ENCODE measurements at places on chromosomes 5 and 9.

- no peak for DNase-seq
Measured at GRCh38 chr5:9390113-9390512, 155.8 kb downstream of the SEMA5A start.

- DNase-seq = no peak
Measured at GRCh38 chr9:8762479-8763085, 963.0 kb upstream of the DMAC1 start.

DNA sequence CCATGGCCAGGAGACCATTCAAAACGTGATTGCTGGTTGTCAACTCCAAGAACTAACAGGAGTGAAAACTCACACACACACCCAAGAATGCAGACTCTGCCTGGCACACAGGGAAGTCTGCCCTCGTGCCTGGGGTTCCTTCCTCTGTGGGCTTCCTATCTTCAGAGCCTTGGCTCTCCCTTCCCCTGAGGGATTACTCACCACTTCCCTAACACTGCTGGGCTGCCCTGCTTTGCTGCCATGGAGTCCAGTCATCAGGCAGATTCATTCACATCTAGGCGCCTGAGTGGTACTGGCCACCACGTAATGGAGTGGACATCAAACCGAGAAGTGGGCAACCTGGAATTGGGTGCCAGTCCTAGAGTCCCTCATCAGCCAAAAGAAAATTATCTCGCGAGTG lies 76.4 kb upstream of the PRSS3 start:
- peak; percentile 52 for DNase-seq

DNA sequence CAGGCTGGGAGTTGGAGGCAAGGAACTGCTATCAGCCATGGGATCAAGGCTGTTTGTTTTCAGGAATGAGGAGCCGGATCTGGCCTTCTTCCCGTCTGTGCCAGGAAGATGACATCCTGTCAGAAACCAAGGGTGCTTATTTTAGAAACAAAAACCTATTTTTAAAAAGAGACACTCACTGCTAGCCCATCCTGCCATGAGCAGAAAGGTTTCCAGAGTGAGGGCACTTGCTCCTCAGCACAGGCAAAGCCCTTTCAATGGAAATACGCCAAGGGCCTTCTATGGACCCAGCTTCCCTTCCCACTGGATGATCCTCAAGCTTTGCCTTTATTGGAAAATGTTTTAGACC lies 132.6 kb upstream of the FSTL4 start:
- no peak for DNase-seq

DNA sequence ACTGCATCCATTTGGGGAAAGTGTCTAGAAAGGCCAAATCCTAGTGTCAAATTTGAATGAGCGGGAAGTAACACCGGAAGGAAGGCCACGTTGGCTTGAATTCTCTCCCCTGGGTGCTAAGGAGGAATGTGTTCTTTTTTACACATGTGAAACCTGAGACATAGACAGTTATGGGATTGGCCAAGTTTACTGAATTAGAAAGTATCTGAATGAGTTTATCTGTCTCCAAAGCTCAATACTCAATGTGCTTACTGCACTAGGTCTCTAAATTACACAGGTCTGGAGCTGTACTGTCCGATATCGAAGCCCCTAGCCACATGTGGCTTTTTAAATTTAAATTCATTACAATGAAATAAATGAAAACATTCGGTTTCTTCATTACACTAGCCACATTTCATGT lies 6.0 kb downstream of the DMRT1 start:
- DNase-seq = no peak

DNA sequence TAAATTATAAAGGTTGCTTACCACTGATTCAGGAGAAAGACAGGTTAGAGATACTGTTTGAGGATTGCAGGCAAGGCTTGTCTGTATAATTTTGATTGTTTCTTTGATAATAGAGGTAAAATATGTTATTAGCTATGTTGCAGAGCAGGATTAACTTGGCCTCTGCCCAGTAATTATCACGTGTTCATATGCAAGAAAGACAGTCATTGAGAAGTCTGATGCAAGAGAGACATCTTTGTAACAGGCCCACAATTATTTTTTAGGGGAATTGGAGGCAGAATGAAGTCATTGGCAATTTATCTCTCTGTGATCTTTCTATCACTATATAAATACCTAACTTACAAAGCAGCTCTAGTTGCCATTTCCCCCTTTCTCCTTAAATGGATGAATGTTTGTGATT lies 46.0 kb downstream of the SLC44A1 start:
- DNase-seq = peak; percentile 17

GRCh38 chr9:136533775-136534157 lies 12.1 kb downstream of the NOTCH1 start:
- no peak for DNase-seq

GRCh38 chr5:144135113-144135762 lies 35.2 kb downstream of the YIPF5 start:
- no peak for DNase-seq

GRCh38 chr9:30967476-30967875 lies 1417.0 kb upstream of the ACO1 start:
- DNase-seq = no peak

DNA sequence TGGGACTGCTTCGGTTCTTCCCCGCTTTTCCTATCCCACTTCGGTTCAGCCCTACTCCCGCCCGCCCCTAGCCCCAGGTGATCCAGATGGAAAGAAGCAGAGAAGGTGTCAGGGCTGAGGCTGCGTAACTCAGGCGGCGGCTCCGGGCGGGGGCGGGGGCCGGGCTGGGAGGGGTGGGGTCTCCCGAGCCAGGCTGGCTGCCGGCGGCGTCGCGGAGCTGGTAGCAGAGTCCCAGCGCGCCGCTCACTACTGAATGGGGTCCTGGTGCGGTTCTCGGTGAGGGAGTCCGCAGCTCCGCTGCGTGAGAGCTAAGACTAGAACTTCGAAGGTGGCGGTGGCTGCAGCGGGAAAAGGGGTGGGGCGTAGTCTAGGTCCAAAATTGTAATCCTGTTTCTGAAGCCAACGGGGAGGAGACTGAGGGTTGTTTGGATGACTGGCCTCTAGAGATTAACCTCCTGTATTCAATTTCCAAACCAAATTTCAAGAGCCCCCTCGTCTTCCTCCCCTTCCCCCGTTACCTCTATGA lies 1.4 kb downstream of the PRR16 start:
- peak; percentile 82 for DNase-seq

DNA sequence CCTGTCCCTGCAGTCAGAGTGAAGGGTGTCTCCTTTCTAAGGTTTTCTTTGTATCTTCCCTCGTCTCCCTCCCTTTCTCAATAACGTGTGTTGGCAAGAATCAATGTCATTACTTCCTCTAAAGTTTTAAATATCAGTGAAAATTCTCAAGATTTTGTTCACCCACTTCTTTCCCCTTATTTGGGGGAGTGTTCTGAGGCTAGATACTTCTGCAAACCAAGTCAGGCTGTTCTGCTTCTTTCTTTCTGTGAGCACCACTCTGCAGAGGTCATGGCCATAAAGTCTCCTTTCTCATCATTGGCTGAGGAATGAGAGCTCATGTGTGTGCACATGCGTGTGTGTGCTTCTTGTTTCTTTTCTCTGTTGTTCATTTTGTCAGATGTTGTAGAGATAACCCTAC lies 26.6 kb upstream of the SPATA31C2 start:
- no peak for DNase-seq

DNA sequence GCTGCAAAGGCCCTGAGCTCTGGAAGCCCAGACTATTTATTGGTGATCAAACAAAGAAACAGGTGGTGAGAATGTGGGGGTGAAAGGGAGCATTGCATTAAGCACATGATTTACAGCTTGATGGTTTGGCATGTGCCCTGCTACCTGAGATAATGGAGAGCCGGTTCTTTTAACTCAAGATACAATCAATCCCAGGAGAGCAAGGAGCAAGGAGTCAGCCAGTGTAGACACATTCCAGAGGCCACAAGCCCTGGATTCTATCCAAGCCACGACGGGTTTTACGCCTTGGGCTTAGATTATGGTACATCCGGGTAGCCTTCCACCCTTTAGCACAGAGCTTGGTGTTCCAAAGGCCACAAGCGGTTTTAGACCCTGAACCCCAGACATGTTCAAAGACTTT lies 292.2 kb downstream of the CYLC2 start:
- no peak for DNase-seq

Measured in EL (cell line).